ENCODE measurements at places on chromosomes 1 and 21.

DNA sequence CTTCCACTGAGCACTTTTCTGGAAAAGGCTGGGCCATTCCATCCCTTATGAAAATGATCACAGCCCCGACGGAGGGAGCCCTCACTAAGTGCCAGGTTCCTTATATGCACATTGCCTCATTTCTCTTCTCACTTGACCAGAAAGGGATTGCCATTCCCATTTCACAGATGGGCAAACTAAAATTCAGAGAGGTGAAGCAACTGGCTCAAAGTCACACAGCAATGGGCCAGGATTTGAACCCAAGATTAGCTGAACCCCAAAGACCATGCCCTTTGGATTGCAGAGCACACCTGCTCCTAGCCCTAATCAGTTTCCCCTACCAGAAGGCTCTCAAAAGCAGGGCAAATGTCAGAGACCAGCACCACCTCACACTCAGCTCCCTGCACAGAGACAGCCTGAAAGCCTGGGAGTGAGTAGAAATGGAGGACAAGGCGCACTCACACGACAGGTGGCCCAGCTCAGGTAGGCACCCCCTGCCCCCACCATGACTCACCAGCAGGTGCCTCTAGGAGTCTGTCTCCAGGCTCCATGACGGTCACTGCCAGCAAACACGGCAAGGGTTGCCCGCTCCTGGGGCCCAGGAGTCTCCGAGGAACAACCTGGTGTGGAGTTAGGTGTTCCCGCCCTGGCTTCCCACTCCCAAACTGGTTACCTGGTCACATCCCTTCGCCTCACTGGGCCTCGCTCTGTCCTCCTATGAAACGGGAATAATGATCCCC is 21.7 kb downstream of the SDC3 start:
- no peak for DNase-seq

- DNase-seq, result no peak
Observed at GRCh38 chr21:42681296-42682206, 28.1 kb downstream of the PDE9A start.

GRCh38 chr1:154759793-154760192 is 110.3 kb downstream of the KCNN3 start:
- DNase-seq, result no peak

DNA sequence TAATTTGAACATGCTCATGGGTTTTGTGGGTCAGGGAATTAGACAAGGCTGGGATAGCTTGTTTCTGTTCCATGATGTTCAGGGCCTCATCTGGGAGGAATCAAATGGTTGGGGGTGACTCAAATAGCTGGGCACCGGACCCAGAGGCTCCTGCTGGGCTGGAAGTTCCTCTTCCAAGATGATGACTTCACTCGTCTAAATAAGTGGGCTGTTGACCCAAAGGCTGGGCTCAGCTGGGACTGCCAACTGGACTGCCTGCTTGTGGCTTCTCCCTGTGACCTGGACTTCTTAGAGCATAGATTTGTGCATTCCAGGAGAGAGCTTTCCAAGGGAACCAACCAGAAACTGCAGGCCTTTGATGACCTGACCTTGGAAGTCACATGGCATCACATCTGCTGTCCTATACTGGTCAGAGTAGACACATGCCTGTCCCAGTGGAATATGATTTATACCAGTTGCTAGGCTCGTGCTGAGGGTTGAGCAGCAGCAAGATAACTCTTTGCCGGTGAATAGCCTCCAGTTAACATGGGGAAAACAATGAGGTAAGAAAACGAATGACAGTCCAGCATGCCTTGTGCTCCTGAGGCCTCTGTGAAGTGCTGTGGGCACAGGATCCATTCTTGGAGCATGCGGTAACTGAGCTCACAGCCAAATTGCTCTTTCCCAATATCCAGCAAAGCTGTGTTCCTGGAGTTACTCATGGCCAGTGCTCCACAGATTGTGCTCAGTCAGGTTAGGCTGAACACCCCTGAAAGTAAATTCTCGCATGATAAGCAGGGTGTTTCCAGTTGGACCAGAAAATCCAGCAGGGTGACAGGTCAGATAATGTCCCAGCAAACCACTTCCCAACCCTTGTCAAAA is 272.9 kb upstream of the TMEM51 start:
- no peak for DNase-seq

- DNase-seq, result no peak
Observed at GRCh38 chr1:221636096-221636495, 105.8 kb downstream of the DUSP10 start.

- DNase-seq, result no peak
Observed at GRCh38 chr1:27527223-27527889, 37.4 kb upstream of the WASF2 start.

GRCh38 chr1:200150721-200151120 is 123.2 kb downstream of the NR5A2 start:
- DNase-seq, result no peak

GRCh38 chr21:44305691-44306090 is 5.8 kb downstream of the PFKL start:
- no peak for DNase-seq

DNA sequence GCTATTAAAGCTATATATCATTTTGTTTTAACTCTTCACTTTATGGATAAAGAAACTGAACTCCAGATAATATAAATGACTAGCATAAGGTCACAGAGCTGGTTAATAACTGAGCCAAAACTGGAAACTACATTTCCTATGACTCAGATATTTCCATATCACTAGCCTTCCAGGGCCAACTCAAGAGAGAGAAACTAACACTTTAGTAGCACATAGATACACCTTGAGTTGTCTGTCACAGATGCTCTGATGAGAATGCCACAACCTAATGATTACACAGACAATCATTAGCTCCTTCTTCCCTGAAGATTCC is 40.7 kb downstream of the NME7 start:
- DNase-seq, result no peak

DNA sequence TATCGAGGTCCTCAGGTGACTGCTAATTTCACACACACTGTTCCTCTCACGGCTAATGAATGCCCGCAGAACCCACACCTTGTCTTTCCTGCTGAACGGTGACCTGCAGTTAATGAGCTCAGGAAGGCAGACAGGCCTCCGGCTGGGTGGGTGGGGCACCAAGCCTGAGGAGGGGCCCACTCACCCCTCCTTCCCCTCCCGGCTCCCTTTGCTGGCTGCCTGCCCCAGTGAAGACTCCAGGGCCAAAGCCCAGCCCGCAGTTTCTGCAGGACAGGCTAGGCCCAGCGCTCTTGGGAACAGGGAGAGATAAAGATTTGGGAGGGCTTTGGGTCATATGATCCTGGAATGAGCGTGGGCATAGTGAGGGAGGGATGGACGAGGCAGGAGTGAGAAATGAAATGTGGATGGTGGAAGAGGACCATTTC is 26.4 kb downstream of the FOXO6 start:
- DNase-seq, result no peak

DNA sequence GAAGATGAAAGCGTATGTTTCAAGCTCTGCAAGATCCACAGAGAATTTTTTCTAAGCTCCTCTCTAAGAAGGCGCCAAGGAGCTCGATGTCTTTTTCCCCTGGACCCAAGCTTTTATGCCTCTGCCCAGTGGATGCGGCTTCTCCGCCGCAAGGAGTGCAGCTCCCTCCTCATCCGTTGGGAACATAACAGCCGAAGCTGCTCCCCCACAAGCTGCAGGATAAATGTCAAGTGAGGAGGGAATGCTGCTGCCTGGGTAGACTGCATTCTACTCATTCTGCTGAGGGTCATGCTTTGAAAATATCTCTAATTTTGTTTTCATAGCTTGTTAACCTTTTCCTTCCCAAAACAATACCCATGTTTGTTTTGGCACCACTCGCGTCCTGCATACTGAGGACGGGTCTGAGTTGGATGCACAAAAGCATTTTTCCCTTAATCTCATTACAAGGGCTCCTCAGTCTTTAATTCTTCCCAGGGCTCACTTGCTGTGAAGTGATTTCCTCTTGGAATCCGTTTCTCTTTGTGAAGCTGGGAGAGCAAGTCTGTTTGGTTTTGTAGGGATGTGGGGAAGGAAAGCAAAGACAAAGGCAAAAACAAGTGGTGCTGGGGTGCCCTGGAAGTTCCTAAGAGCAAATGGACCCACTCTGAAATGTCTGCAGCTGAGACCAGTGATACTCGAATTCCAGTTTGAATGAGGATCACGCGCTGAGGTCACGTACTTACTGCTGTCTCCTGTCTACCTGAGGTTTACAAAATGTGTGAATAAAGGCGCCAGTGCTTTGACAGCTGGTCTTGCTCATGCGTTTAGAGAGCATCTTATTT is 134.0 kb upstream of the IRF2BP2 start:
- no peak for DNase-seq
